ENCODE measurements at places on chromosomes 5 and 9.

GRCh38 chr5:1672396-1672795 is 127.2 kb downstream of the MRPL36 start:
- DNase-seq: no peak

DNA sequence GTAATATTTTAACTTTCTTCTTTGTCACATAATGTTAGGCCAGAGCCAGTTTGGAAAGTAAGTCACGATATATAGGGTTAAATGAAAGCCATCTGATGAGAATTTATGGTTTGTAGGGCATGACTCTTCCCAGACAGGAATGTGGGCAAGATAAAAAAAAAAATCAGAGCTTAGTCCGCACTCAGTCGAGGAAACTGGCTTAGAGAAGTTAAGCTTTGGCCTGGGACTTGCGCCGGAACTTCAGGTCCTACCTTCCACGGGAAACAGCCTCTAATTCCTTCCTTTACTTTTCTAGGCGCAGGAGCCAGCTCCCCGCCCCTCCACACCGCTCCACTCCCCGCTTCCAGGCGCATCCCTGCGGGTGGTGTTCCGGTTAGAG is 475 bp downstream of the DDX31 start:
- DNase-seq: no peak

DNA sequence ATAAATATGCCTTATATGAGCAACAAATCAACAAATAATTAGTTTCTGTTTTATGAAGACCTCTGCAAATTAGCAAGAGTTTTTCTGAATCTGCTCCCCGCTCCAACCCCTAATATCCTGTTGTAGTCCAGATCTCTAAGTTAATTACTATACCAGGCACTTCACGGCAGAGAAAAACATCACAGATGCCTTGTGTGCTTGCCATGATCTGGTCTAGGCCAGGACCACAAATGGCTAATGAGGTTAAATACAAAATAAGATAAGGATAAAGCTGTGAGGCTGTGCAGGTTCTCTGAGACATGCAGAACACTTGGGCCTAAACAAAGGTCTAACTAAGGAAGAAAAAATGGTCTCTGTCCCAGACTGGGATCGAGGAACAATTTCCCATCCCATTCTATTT is 150.8 kb downstream of the SLIT3 start:
- DNase-seq: no peak

GRCh38 chr9:74770508-74771261 is 117.0 kb downstream of the TRPM6 start:
- peak; percentile 5 for DNase-seq

DNA sequence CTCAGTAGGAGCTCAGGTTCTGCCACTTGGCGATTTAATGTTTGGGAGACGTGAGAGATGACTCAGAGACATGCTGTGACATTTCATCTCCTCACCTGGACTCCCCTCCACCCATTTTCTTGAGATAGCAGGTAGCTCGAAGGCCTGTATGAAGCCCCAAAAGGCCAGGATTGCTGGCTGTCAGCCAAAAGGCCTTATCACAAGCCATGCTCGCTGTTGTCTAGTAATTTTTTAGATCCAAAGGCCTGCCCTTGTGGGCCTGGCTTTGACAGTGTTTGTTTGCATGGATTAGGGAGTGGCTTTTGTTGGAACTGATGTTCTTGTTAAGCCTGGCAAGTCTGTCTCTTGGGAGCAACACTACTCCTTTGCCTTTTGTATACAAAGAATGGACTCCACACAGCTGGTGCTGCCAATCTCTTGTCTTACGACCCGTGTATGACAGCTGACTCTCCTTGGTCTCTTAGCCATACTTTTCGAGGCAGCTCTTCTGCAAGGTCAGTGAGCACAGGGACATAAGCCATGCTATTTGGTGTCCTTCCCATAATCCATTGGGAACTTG is 22.7 kb downstream of the CAVIN4 start:
- DNase-seq: no peak

DNA sequence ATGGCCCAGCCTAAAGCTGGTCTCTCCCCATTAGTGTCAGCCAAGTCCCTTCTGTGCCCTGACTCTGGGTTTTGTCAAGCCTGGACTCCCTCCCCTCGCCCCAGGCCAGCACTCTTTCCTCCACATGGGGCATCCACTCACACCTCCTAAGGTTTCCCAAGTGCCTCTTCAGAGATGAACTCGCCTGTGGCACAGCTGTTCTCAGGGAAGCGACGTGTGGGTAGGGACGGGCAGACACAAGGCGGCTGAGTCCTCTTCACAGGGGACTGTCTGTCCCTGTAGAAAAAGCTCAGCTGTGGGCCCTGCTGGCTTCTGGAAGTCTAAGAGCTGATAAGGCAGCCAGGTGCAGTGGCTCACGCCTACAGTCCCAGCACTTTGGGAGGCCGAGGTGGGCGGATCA is 78.5 kb downstream of the CACNA1B start:
- no peak for DNase-seq

DNA sequence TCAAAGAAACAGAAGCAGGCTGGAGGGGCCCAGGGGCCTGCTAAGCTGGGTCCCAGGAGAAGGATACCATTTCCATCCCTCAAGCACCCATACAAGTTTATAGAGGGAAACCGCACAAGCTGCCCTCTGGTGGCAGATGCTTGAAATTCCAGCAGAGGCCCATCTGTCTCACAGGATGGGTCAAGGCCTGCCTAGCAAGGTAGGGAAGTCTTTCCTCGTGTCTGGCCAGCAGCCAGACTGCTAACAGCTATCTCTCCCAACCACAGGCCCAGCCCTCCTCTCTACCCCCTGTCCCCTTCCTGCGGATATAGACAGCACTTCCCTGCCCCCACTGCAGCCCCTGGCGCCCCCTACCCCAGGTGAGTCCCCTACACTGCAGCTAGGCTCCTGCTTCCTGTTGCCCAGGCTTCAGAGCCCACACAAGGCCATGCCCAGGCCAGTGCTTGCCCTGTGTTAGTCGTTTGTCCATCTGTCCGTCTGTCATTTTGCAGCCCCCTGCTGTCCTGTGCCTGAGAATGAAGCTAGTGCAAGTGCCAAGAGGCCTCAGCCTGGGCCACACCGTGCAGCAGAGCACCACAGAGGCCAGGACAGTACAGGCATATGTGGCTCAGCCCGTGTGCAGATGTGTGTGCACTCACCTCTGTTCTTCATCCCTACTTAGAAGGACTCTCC is 26.2 kb downstream of the TCF7 start:
- DNase-seq: no peak

- no peak for DNase-seq
Observed at GRCh38 chr9:125472926-125473701, 211.5 kb downstream of the GAPVD1 start.

- DNase-seq: no peak
Observed at GRCh38 chr9:112754578-112754977, 4.0 kb downstream of the SNX30 start.

GRCh38 chr9:105118636-105119035 is 125.8 kb upstream of the SLC44A1 start:
- DNase-seq: no peak

- no peak for DNase-seq
Observed at GRCh38 chr5:176955895-176956294, 50.7 kb downstream of the UIMC1 start.

- no peak for DNase-seq
Observed at GRCh38 chr9:132546148-132547051, 36.0 kb upstream of the BARHL1 start.

DNA sequence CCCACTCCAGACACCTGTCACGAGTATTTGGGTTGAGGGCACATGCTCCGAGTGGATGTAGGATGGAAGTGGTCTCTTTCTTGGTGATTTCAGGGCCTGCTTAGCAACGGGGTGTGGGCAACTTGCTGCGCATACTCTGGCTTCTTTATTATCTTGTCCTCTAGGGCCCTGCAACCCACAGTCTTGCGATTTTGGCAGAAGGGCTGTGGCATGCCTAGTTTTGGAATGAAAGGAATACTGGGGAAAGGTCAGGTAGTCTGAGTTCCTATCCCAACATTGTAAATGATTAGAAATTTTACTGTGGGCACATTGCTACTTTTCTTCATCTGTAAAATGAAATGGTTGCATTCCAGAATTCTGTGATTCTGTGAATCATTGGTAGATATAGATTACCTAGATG is 74.3 kb downstream of the ACTBL2 start:
- DNase-seq: no peak

DNA sequence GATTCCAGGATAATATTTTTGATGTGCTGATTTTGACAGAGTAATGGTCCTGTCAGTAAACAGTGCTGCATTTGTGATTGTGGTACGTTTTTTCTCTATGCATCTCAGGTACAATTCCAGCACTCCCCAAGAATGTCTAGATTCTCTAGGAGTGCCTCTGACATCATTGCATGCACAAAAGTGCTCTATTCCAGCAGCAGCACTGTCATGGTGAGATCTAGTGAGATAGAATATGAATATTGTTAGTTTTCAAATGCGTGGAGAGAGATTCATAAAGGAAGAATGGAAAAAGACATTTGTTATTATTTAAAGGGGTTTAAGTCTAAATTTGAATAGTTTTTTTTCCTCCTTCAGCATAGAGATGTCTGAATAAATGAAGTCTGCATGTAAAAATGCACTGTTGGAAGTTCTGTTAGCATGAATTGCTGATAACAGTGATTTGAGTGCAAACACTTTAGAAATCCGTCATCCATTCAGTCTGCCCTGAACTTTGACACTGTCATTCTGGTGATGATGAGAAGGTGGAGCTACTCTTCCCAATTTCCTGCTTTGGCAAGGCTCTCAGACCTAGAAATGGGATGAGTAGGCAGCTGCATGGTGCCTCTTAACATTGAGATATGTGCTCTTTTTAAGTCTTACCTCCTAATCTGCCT is 84.6 kb downstream of the GAPVD1 start:
- DNase-seq: no peak

GRCh38 chr5:145010834-145011233 is 824.3 kb downstream of the PRELID2 start:
- DNase-seq: no peak

DNA sequence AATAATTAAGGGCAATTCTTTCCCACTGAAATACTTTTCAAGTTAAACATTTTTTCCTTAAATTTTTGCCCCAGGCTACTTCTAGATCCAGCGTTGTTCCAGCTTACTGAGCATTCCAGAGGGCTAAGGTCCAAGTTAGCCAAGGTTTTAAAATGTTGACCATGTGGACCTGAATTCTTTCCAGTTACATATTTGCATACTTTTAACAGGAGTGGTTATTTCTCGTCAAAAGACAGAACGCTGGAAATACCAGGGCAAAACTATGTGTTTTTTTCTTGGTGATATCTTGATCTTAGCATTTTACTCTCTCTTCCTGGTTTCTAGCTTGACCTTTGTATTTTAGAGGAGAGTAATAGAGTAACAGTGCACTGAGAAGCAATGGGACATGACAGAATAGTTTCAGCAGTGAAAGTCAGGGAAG is 32.8 kb downstream of the TMC1 start:
- DNase-seq: no peak

DNA sequence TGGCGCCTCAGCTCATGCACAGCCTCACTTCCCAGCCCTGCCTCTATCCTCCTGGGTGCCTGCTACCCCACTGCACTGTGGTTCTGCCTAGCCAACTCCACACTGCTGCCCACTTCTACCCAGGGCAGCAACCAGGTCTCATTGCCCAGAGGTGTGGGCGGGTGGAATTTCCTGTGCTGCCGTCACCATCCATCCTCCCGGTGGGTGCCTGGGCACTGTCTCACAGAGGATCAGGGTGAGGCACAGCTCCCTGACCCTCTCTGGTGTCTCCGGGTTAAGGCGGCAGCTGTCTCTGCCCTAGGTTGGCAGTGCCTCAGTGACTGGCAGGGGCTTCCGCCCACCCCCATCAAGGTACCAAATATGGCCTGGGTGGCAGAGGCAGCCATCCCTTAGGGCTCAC is 4.3 kb upstream of the MTMR12 start:
- DNase-seq: no peak

GRCh38 chr5:174571662-174572397 is 152.6 kb upstream of the MSX2 start:
- DNase-seq: no peak

GRCh38 chr5:154761046-154761736 is 6.0 kb downstream of the LARP1 start:
- no peak for DNase-seq

DNA sequence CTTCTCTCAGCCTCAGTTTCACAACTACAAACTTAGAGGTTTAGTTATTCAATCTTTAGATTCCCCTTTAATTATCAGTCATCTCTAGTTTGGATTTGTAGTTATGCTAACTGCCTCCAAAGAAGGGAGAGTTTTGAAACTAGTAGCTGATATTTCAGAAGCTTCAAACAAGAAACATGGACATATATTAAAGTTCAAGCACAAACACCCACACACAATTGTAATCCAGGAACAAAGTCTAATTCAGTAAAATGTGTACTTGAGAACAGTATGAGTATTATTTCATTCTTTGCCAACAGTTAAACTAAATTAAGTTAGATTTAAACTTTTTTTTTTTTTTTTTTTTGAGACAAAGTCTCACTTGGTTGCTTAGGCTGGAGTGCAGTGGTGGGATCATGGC is 71.2 kb upstream of the ABCA1 start:
- no peak for DNase-seq

DNA sequence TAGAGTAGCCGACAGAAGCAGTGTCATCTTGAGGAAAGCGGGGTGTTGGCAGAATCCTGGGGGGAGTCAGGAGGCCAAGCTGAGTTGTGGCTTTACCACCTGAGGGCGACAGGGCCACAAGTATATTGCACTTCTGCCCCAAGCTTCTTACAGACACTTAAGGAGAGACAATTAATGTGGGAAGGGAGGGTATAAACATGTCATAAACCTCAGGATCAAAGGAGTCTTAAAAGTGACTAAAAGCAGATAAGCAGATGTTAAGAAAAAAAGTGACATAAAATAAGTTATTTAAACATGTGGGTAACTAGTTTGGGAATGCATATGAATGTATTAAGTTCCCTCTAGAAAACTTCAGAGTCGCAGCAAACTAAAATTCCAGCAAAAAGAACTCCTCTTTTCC is 63.9 kb downstream of the ERAP1 start:
- DNase-seq: no peak

DNA sequence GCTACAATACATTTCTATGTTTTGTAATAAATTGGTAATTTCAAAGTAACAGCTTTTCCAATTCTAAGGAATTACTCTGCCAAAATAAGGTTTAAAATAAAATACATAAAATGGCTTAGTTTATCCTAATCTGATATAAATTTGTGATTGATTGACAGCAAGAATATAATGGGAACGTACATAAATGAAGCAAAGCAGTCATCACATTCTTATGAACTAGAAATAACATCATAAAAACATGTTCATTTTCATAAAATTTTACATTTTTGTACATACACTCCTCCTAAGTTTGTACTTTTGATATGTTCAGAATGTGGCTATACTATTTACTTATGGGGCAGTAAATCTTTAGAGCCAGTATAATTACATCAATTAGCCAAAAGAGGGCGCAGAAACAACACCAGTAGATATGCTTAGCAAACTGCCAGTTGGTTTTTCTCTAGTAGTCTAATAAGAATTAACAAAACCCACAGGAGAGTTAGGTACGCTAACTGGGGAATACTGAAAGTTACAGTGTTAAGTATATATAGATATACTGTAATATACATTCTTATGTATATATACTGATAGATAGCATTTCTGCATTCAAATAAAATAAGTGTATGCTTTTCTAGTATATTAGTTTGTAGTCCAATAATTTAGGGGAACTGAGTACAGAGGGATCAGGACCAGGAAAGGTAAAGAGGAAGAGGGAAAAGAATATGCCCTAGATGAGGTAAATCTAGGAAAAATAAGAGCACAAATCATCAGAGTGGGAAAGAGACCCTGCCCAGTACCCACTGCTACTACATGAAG is 76.8 kb downstream of the ZDHHC21 start:
- no peak for DNase-seq

GRCh38 chr5:124844371-124844920 is 98.0 kb upstream of the ZNF608 start:
- no peak for DNase-seq

- no peak for DNase-seq
Observed at GRCh38 chr5:124764585-124764984, 18.1 kb upstream of the ZNF608 start.
